Esophagus squamous epithelium (tissue), 5 donors: ENCODE measurements at places on chromosomes 1 and 21. TPM values are rescaled to one million over a fixed set of nuclear protein-coding genes. Genes with fewer than 3 reads are reported as not detected.

The AUNIP gene
- total RNA-seq = 2.5 TPM

DNA sequence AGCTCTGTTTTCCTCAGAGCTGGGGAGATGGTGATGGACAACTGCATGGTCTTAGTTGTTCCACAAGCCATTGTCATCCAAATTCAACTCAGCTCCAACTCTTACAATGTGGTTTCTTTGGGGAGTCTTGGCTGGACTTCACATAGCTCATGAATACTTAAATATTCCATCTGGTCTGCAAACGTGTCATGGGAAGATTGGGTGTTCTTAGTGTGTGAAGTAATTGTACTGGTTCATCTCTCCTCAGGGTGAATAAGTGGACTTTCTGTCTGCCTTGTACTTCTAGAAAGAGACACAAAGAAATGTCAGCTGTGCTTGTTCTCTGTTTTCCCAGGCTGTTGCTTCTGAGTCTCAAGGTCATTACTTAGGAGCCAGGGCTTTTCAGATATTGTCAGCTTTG, 106.6 kb downstream of the VPS13D start:
- H3K4me1 ChIP-seq = no peaks in the 10 kb centered on the region
- no peak for DNase-seq
- H3K27me3 ChIP-seq = no peaks in the 10 kb centered on the region
- no peak overlapping the region for H3K4me3 ChIP-seq
- no peaks in the 10 kb centered on the region for H3K36me3 ChIP-seq

The GBP6 gene
- 441 TPM for total RNA-seq

The AADACL4 gene
- not detected for total RNA-seq

The RAB3B gene
- under 0.01 TPM for total RNA-seq

The SV2A gene
- 0.11 TPM for total RNA-seq

GRCh38 chr1:184975208-184975870, 1.0 kb upstream of the NIBAN1 start:
- H3K4me3 ChIP-seq = no peak overlapping the region
- DNase-seq = no peak
- H3K4me1 ChIP-seq = peaks cover 20% of the 10 kb centered on the region
- no peaks in the 10 kb centered on the region for H3K36me3 ChIP-seq

- H3K27ac ChIP-seq = no peak overlapping the region
- H3K4me1 ChIP-seq = no peaks in the 10 kb centered on the region
- DNase-seq = no peak
- H3K36me3 ChIP-seq = peaks cover 100% of the 10 kb centered on the region
- no peak overlapping the region for H3K4me3 ChIP-seq
These were observed 34.0 kb downstream of the PCSK9 start for GRCh38 chr1:55073187-55073916.
